ENCODE measurements at places on chromosomes 7 and 10.

DNA sequence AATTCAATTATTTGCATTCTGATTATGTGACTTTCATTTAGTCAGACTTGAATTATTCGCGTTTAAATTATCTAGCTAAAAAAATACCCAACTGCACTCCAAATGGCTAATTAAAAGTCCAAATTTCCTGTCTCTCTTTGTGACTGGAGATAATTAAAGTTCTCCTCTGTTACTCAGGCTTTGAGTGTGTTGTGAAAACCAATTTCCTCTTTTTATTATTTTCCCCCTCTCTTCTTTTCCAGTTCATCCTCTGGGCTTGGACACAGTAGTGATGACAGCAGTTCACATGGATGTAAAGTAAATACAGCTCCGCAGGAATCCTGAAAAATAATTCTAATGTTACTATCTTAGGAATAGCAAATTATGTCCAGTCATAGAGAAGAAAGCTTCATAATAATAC lies 80.6 kb downstream of the SNX10 start:
- DNase-seq: no peak

GRCh38 chr10:131886237-131886636 lies 14.6 kb upstream of the PPP2R2D start:
- no peak for DNase-seq

DNA sequence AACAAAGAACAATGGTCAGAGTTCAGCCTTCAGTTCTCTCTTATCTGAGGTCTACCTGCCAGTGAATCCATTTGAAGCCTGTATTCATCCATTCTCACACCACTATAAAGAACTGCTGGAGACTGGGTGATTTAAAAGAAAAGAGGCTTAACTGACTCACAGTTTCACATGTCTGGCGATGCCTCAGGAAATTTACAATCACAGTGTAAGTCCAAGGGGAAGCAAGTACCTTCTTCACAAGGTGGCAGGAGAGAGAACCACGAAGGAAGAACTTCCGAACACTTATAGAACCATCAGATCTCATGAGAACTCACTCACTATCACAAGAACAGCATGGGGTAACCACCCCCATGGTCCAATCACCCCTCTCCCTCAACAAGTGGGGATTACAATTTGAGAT lies 33.0 kb upstream of the SLC25A13 start:
- no peak for DNase-seq

DNA sequence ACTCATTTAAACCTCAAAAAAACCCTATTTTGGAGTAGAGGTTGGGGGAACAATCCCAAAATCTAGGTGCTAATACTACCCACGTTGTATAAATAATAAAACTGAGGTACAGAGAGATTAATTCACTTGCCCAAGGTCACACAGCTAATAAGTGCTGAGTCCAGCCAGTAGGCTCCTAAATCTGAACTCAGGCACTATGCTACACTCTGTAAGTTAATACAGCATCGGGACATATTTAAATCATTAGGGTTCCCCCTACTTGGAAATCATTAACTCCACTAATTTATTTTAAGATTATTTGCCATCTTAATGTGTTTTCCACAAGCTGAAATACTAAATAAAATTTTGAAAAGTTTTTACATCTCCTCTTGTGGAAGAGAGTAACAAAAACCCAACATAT lies 24.2 kb downstream of the PIP4K2A start:
- DNase-seq: no peak

DNA sequence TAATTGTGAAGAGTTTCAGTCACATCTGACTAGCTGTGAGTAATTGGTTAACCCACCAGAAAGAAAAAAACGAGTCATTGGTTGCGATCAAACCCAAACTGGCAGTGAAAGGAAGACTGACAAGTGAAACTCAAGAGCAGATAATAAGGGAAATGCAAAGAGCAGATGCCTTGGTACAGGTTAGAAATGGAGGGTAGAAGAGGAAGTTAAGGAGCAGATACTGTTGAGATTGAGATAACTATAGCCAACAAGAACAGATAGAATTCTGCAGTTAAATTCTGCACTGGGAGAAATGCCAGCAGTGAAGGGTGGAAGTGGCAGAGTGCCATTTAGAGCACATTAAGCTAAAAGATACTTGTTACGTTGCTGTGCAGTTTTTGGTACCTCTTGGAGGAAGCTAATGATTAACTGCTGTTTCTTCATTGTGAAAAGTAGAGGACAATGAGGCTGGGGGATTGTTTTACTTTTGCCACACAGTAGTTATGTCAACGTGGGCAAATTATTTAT lies 65.8 kb downstream of the CDK13 start:
- no peak for DNase-seq

DNA sequence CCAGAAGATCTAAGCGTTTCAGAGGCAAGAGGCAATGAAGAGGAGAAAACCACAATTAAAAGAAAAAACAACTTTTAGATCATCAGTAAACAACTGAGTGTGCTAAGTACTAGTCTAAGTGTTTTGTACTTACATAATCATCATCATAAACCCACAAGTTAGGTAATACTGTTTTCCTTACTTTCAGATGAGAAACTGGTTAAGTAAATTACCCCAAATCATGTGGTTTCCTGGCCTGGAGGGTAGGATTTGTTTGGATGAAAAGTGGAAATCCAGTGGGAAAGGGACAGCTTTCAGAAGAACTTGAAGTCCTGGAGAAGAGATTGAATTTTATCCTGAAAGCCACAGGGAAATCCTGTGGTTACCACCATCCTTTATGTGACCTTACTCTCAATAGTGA lies 463.3 kb downstream of the LRMDA start:
- no peak for DNase-seq

GRCh38 chr7:114930829-114931655 lies 9.1 kb downstream of the MDFIC start:
- DNase-seq: no peak

- no peak for DNase-seq
These were observed 130.2 kb downstream of the SAMD9 start for GRCh38 chr7:92987538-92987937.

GRCh38 chr10:48363617-48364355 lies 57.3 kb downstream of the MAPK8 start:
- DNase-seq: peak; percentile 42

GRCh38 chr10:326894-327635 lies 191.8 kb downstream of the ZMYND11 start:
- no peak for DNase-seq

- DNase-seq: no peak
These were observed 21.1 kb downstream of the RNF32 start for GRCh38 chr7:156661637-156662036.

- DNase-seq: no peak
These were observed 38.6 kb downstream of the RAPGEF5 start for GRCh38 chr7:22318376-22318775.

All from NCI-H774 (cell line).